Anterior cingulate cortex (tissue), 58 donors: ENCODE measurements at places on chromosomes 6 and 20.

DNA sequence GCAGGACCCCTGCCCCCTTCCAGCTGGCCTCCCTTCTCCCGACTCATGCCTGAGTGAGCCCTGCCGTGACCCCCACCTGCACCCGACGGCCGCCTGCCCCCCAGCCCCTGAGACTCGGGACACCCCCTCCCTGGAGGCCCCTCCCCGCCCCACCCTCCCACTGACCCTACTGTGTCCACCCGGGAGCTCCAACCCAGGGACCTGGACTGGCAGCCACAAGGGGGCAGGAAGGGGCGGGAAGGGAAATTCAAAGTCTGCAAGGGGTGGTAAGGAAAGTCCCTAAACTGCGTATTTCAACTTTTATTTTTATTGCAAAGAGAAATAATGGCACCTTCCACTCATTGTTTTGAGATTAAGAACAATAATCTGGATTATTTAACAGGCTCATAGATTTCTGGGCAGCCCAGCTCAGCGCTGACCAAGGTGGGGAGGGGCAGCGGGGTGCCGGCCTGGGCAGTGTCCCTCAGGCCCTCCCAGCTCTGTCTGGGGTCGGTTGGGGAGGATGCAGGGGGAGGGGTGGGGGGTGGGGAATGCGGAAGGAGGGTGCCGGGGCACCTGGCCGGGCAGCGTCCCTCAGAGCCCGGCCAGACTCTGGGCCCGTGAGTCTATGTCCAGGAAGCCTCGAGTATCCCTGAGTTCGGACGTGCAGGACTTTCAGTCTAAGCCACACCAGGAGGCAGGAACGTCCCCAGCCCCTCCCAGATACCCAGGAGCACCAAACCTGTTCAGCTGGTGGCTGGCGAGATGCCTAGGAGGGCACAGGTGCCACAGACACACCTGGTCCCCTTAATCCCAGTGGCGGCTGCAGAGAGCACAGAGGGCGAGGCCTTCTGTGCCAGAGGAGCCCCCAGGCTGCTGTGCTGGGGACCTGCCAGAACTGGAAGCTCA, 1.3 kb upstream of the PTK6 start:
- DNase-seq: no peak

DNA sequence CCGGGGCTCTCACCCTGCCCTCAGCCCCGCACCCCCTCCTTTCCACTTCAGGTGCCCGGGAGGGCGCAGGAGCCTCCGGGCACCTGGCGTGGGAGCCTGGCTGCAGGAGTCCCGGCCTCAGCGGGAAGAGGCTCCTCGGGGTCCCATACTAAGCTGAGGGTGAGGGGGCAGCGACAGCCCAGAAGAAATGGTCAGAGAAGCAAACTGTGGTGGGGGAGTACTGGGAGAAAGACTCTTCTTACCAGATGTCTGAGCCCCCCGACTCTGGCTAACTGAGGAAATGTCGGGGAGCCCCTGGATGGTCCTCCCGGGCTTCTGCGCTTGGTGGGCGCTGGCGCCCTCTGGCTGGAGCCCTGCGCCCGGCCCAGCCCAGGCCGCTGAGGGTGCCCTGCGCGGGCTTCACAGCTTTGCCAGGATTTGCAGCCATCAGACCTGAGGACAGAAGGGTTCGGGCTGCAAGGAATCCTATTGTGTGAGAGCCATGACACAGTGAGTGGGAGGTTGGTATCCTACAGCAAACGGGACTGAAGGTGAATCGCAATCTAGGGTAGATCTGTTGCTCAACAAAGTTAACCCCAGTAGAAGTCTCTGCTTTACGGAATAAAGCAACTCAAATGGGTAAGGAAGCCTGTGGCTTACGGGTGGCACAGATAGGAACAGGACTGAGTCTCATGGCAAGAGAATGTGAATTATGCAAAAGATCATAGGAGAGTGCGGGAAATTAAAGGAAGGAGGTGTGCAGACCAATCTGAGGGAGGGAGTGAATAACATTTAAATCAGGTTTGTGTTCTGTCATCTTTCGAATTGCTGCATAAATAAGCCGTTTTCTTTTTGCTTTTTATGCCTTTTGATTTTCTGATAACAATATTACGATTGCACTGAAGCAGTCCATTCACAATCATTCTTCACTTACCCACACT, 639 bp upstream of the RCAN2 start:
- DNase-seq: peak; percentile 72

GRCh38 chr6:170416959-170417606, 110.5 kb downstream of the FAM120B start:
- DNase-seq: no peak

- no peak for DNase-seq
These were observed 400.6 kb downstream of the SYNE1 start for GRCh38 chr6:152236370-152237097.

- no peak for DNase-seq
These were observed 42.7 kb upstream of the SLC22A2 start for GRCh38 chr6:160301339-160301738.

DNA sequence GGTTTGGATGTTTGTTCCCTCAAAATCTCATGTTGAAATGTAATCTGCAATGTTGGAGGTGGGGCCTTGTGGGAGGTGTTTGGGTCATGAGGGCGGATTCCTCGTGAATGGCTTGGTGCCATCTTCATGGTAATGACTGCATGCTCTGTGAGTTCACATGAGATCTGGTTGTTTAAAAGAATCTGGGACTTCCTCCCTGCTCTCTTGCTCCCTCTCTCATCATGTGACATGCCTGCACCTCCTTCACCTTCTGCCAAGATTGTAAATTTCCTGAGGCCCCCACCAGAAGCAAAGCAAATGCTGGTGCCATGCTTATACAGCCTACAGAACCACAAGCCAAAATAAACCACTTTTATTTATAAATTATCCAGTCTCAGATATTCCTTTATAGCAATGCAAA, 250.3 kb upstream of the PLN start:
- no peak for DNase-seq

GRCh38 chr6:150320442-150320841, 48.4 kb upstream of the IYD start:
- DNase-seq: peak; percentile 44

DNA sequence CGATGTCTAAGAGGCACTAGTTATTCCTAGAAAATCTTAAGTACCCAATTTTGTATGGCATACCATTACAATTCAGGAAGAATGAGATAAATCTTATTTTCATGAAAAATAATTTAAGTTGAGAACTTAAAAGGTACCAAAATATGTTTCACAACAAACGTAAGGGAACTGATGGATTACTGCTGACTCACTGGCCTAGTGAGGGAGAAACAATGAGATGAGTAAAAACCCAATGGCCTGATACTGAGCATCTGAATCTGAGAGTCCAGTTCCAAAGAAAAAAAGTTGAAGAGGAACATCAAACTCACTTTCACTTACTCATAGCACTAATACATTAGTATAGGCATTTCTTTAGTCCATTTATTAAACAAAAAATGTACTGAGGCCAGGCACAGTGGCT, 56.0 kb downstream of the MDN1 start:
- no peak for DNase-seq

GRCh38 chr6:36694616-36695015, 3.0 kb upstream of the RAB44 start:
- DNase-seq: no peak

DNA sequence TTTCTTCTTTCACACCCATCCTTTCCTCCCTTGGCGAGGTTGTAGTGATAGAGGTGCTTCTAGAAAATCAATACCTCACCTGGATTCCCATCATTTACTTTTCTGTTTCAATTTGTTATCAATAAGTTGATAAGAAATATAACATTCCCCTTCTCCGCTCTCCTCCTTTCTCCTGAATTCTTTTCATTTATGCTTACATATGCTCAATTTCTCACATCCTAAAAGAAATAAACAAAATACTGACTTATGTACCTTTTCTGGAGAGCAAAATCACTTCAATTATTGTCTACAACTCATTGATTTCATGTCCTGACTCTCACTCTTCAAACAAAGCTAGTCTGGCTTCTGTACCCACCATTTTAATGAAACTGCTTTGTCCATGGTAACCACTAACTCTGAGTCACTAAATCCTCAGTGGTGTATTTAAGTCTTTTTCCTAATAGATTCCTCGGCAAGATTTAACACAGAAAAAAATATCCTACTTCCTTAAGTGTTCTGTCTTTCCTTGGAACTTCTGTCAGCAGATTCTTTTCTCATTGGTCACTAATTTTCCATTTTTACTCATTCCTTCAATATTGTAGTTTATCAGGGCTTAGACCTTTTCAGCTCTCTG, 289.6 kb downstream of the RFPL4B start:
- no peak for DNase-seq
